ENCODE measurements at places on chromosomes 7 and 10.

- DNase-seq: no peak
Observed at GRCh38 chr7:112252141-112252540, 45.6 kb downstream of the ZNF277 start.

GRCh38 chr7:1537535-1538412 is 7.3 kb downstream of the MAFK start:
- DNase-seq: no peak

DNA sequence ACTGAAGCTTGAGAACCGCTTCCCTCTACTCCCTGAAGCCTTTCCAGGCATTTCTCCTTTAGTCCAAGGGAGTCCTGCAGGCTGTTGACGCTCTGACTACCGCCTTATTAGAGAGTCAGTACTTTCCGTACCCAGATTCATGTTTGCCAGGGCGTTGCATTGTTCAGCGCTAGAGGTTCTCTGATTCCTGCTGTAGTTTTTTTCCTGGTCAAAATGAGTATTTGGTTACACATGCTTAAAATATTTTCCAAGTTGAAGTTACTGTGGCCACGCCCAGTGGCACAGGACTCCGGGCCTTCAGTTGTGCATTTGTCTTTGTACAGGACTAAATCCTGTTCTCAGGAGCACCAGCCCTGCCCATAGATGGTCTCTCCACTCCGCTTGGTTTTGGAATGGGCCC is 7.9 kb downstream of the MTURN start:
- no peak for DNase-seq

DNA sequence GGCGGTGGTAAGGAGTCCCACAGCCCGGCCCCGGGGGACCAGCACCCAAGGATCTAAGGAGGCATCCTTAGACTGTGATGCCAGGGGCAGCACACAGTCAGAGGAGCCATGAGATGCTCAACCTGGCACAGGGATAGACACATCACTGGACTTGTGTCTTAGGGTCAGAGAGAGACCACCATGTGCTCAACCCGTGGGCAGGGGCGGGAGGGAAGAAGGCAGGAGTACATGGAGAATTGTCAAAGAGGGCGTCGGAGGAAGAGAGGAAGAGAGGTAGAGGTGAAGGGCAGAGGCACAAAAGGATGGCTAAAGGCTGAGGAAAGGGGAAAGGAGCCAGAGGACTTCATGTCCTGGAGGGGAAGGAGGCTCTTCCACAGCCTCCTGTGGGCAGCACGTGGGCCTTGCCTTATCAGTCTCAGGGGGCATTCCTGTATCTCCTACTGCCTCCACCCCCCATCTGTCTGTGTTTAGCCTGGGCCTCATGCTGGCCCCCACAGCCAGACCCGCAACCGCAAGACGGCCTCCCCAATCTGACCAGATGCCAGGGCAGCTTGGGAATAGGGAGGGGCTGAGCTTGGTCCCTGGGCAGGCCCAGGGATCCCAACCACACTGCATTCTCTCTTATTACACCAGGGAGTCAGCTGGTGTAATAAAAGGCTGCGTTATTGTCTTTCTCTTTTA is 2.2 kb downstream of the ADCY1 start:
- DNase-seq: no peak

DNA sequence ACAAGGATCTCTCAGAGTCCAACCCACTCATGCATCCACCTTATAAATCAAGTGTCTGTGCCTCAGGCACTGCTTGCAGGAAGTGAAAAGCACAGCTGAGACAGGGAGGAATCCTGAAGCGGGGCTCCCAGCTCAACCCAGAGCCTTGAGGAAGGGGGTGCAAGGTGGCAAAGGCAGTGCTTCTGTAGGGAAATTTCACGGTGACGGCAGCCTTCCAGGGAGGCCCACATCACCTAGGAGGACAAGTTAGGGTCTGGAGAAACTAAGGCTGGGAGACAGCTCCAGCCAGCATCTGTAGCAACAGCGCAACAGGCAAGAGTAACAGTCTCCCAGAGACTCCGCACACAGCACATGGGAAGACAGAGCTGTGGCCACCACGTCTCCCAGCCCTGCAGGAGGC is 2.7 kb downstream of the AOC1 start:
- no peak for DNase-seq

Measured in activated naive CD4-positive, alpha-beta T cell (primary cell).